CD4-positive, alpha-beta memory T cell (primary cell): ENCODE measurements at places on chromosomes 16 and 17. TPM values are rescaled to one million over a fixed set of nuclear protein-coding genes. Genes with fewer than 3 reads are reported as not detected.

- no peak for DNase-seq
Observed at GRCh38 chr17:3513305-3514035, 37.7 kb downstream of the ASPA start.

DNA sequence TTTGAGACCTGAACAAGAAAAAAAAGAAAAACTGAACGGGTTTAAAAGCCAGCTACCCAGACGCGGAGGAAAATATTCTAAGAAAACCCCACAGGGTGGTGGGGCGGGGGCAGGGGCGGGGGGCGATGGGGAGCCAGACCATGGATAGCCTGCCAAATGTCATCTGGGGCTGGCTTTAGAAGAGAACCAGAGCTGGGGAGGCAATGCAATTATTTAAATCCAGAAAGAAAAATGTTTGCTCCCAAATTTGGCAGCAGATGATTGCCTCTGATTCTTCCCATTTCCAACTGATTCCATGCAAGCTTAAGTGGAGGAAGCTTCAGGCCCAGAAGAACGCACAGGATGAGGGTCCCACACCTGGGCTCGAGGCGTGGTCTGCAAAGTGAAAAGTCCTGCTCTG lies 34.8 kb downstream of the ZNF423 start:
- DNase-seq, result no peak

DNA sequence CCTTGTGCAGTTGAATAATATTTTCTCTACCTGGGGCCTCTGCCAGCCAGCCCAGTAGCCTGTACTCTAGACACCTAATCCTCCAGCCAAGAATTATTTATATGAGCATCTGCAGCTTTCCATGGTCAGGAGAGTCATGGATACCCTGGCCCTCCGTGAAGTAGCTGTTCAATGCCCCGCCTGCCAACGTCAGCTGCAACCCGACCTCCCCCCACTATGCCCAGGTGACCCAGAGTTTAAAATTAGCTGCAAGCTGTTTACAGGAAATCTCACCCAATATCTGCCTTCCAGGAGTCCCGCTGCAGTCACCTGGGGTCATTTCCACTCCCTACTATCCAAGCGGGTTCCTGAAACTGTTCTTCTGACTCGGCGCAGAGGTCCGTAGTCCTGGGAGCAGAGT lies 12.3 kb downstream of the SDR42E2 start:
- DNase-seq, result no peak

- no peak for DNase-seq
Observed at GRCh38 chr17:9266697-9267117, 245.4 kb downstream of the NTN1 start.

NOB1 gene
- total RNA-seq, result 41.0 TPM

DNA sequence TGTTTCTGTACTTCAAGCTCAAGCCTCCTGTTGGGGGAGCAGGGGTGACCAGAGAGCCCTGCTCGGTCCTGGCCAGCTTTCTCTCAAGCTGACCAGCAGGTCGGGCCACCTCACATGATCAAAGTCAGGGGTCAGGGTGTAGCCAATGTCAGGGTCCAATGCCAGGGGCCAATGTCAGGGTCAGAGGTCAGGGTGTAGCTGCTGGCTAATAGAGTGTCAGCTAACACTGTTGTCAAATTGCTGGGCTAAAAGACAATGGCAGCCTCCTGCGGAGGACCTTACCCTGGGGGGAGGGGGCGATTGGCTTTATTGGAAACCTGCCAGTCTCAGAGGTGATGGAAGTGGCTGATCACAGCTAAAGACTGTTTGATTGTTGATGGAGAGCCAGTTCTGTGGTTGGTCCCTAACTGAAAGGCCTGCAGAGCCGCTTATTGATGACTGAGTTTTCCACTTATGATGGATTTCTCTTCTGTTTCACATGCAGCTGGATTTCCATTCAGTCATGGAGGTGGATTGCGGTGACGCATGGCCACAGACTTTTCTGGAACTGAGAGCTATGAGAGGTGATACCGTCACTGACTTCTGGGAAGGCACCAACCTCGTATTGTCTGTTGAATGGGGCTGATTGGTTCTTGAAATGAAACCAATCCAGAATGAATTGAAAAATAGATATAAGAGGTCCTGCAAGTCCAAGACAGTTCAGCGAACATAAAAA lies 97.4 kb upstream of the ZFHX3 start:
- DNase-seq, result no peak

DNA sequence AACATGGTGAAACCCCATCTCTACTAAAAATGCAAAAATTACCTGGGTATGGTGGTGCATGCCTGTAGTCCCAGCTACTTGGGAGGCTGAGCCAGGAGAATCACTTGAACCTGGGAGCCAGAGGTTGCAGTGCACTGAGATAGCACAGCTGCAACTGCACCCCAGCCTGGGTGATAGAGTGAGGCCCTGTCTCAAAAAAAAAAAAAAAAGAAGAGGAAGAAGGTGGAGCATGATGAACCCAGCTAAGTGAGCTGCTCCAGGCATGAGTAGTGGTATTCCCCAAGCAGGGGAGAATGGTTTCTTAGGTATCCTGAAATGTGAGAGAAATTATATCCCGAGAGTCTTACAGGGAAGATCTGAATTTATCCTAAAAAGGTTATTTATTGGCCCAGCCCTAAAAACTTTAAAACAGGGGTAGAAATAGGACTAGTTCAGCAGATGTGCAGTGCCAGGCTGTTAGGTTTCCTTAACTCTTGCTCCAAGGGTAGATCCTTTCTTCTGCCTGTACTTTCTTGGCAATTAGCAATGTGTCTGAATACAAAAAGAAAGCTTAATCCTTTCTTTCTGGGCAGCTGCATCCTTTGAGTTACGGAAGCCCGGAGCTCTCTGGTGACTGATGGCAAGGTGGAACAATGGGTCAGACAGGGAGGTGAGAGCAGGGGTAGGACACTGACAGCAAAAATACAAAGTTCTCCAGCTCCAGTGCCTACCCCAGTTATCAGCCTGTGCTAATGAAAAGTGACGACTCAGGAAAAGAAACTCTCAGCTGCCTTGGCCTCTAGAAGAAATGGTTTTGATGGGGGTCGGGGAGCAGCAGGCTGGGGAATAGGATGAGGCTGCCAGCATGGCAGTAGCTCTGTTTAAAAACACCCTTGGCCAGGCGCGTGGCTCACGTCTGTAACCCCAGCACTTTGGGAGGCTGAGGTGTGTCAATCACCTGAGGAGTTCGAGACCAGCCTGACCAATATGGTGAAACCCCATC lies 36.5 kb upstream of the TOB1 start:
- DNase-seq, result no peak

DNA sequence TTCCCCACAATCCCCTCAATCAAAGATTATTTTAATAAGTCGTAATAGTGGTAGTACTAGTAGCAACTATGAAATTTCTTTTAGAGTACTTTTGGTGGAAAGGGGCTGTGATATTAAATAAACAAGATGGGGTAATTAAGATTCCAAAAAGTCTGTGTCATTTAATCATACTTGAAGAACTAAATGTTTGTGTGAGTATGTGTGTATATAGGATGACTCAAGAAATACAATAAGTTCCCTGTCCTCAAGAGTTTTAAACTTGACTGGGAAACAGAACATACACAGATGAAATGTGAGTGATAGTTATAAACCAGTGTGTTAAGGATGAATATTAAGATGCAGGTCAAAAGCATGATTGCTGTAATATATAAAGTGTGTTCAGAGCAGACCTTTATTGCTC lies 2.3 kb downstream of the ALDH3A2 start:
- DNase-seq, result no peak

PRSS8 gene
- not detected for total RNA-seq

ABCC6 gene
- total RNA-seq, result not detected

RAMP2 gene
- total RNA-seq, result not detected

- no peak for DNase-seq
Observed at GRCh38 chr16:12757546-12757945, 46.1 kb downstream of the CPPED1 start.

DNA sequence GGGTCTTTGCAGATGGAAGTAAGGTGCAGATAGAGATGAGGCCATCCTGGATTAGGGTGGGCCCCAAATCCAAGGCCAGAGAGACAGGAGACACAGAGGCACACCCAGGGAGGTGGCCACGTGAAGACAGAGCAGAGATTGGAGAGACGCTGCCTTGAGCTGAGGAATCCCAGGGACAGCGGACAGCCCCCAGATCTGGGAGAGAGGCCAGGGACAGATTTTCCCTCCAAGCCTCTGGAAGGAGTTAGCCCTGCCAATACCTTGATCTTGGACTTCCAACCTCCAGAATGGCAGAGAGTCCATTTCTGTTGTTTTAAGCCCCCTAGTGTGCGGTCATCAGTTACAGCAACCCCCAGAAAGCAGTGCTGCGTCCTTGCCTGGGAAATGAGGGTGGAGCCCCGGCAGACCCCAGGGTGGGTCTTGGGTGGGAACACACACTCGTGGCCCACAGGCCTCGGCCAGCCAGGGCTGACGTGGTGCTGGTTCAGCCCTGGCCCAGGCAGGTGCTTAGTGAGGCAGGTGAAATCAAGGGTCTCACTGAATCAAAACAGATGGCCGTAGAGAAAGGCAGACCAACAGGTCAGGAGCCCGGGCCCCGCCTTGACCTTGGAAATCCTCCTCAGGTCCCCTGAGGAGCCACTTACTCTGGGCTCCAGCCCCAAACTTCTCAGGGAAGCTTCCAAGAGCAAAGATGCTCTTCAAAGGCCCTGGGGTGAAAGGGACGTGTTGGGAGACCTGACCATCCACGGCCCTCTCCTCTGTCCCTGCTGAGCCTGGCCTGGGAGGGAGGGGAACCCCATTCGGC lies 169.3 kb downstream of the RBFOX3 start:
- DNase-seq, result no peak

CCDC154 gene
- total RNA-seq, result 12.1 TPM

MAPK7 gene
- total RNA-seq, result 26.2 TPM

DNA sequence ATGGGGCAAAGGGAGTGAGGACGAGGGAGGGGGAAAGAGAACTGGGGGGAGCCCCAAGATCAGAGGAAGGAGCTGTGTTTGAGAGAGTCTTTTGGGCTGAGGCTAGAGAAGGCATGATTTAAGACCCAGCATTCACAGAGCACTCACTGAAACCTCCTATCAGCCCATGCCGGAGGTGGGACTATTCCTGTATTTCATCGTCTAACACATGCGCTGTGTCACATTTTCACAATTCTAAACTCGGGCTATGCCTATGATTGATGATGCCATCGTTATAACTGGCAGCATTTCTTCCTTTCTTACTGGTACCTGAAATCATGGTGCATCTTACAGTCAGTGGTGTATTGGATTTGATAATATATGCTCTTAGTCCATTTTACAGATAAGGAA lies 3.5 kb downstream of the FAM171A2 start:
- no peak for DNase-seq

GRCh38 chr16:67305216-67306071 lies 21.1 kb downstream of the KCTD19 start:
- DNase-seq, result no peak

DNA sequence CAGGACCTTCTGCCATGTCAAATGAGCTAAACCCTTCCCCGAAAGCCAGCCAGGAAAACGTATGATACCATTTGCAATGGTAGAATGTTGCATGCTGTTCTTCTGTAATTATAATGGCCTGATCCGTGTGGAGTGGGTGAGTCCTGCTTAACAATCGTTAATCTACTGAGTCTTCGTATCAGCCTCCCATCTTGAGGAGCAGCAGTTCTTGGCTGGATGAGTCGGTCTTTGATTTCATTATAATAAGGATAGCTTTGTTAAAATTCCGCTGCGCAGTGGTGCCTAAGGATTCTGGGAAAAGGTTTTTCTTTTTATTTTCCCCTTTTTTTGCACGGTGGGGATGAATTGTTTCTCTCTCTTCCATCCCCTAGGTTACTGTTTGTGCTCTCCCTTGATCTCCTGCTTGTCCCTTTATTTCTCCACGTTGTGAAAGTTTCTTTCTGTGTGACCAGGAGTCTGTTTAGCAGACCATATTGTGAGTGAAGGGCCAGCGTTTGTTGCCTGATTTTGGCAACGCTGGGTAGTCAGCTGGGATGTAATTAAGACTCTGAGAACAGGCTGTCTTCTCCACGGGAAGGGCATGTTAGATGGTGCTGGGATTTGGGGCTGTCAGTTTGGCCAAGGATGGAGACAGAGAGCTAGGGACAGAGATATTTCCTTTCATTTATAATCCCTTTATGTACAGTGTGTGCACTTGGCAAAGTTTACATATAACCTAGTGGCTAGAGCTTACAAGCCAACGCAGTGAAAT lies 263.0 kb downstream of the FTO start:
- DNase-seq, result no peak

RAB37 gene
- 25.9 TPM for total RNA-seq

- DNase-seq, result peak; percentile 35
Observed at GRCh38 chr17:43906951-43907424, 348 bp downstream of the MPP2 start.

- DNase-seq, result no peak
Observed at GRCh38 chr17:63500543-63501390, 22.4 kb upstream of the KCNH6 start.

- no peak for DNase-seq
Observed at GRCh38 chr17:34665150-34665806, 85.9 kb downstream of the TMEM132E start.

TAC4 gene
- total RNA-seq, result not detected

ABCA10 gene
- 4.6 TPM for total RNA-seq

PRR15L gene
- not detected for total RNA-seq

GRCh38 chr16:53509906-53510703 lies 7.1 kb upstream of the AKTIP start:
- DNase-seq, result peak; percentile 60

AKAP1 gene
- total RNA-seq, result 35.7 TPM

CEMP1 gene
- total RNA-seq, result 3.0 TPM

YBX2 gene
- total RNA-seq, result 0.39 TPM

DNA sequence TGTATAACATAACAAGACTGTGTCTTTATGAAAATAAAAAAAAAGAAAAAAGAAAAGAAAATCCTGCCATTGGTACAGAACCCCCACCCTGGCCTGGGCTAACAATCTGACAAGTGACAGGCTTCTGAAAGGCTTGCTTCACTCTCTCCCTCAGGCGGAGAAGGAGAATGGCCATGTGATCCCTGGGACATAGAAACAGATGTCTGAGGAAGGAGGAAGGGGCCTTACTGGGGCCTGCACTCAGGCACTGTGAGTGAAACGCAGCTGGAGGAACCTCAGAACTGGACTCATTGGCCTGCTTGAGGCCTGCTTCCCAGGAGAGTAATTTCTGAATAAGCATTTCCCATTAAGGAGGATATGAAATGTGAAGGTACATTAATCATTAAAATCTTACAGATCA lies 17.5 kb downstream of the MAP3K14 start:
- DNase-seq, result no peak

DNA sequence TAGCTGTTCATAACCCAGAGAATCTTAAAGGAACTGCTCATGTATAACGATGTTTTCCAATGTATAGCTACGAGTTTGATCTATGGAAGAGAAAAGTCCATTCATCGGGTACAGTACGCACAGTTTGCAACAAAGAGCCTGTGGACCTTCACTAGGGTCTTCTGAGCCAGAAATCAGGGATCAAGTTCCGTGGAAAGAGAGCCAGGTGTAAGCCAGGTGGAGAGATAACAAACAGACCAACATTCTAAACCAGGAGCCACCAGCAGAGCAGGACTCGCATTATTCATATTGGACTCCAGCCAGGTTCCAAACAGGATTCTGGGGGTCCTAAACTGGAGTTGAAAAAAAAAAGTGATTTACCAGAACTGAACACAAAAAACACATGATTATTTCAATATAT lies 505.4 kb upstream of the C16orf82 start:
- no peak for DNase-seq

GRCh38 chr17:49656247-49656646 lies 21.6 kb downstream of the SPOP start:
- no peak for DNase-seq

- DNase-seq, result no peak
Observed at GRCh38 chr16:53078765-53079485, 24.1 kb downstream of the CHD9 start.
